ENCODE measurements at places on chromosomes 1 and 21.
A peak's percentile ranks its signal among the peaks of the same experiment; 100 is the strongest.

- no peak for DNase-seq
Observed at GRCh38 chr1:182428043-182428442, 21.9 kb upstream of the RGSL1 start.

DNA sequence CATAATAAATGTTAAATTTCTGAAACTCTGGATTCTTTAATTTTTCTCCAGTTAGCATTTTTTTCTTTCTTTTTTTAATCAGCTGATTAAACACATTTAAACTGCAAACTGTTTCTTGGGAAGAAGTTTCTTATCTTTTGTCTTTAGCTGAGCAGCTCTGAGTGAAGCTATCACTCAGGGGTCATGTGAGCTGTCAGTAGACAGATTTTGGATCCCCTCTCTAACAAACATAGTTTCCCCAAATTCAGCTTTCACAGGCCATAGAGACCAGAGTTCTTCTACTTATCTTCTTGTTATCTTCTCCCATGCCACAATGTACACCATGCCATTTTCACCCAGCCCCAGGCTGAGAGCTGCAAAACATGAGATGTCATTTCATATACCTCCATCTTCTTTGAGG, 148.9 kb downstream of the CDC42BPA start:
- DNase-seq, result no peak

- DNase-seq, result peak; percentile 52
Observed at GRCh38 chr1:95197616-95198252, 36.3 kb upstream of the RWDD3 start.

DNA sequence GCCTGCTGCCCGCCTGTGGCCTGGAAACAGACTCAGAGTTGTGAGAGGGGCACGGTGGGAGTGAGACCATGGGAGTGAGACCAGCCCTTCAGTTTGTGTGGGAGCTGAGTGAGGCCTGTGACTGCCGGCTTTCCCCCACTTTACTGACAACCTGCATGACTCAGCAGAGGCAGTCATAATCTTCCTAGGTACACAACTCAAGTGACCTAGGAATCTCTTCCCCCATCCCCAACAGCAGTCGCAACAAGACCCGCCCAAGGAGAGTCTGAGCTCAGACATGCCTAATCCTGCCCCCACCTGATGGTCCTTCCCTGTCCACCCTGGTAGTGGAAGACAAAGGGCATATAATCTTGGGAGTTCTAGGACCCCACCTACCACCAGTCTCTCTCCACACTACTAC, 44.2 kb downstream of the KLHL20 start:
- DNase-seq, result no peak

DNA sequence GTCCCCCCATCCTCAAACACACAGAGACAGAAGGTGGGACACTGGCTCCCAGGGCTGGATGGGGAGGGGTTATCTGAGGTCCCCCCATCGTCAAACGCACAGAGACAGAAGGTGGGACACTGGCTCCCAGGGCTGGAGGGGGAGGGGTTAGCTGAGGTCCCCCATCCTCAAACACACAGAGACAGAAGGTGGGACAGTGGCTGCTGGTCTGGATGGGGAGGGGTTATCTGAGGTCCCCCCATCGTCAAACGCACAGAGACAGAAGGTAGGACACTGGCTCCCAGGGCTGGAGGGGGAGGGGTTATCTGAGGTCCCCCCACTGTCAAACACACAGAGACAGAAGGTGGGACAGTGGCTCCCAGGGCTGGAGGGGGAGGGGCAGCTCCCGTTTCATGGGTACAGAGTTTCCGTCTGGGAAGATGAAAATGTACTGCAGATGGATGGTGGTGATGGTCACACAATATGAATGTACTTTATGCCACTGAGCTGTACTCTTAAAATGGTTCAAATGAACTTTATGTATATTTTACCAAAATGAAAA, 69.2 kb downstream of the SCCPDH start:
- no peak for DNase-seq

DNA sequence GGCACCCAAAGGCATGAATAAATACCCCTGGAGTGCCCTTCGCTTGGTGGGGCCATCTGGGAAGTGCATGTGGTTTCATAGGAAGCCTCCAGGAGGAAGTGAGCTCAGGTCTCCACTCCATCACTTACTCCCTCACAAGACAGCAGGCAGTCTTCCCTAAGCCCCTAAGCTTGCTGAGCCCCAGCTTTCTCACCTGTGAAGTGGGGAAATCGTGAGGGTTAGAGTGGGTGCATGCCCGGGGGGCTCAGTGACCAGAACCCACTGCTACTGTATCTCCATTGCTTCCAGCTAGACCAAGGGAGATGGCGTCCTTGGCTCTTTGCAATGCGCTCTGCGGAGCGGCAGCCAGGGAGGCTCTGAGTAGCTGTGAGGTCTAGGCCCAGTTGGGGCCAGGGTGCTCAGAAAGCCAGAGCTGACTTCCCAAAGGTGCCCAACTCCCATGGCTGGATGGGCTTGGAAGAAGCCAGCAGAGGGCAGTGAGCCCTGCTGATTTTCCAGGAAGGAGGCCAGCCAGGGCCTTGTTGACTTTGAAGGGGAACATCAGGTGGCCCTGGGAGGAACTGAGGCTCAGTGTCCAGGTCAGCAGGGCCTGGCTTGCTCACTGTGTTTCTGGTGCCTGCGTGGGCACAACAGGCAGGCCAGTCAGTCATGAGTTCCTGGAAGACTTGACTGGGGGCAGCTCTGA, 27.3 kb downstream of the CDCP2 start:
- DNase-seq, result peak; percentile 40

GRCh38 chr1:160052936-160053335, 17.0 kb downstream of the KCNJ10 start:
- DNase-seq, result no peak

GRCh38 chr1:1755852-1756251, 22.4 kb downstream of the NADK start:
- DNase-seq, result no peak

DNA sequence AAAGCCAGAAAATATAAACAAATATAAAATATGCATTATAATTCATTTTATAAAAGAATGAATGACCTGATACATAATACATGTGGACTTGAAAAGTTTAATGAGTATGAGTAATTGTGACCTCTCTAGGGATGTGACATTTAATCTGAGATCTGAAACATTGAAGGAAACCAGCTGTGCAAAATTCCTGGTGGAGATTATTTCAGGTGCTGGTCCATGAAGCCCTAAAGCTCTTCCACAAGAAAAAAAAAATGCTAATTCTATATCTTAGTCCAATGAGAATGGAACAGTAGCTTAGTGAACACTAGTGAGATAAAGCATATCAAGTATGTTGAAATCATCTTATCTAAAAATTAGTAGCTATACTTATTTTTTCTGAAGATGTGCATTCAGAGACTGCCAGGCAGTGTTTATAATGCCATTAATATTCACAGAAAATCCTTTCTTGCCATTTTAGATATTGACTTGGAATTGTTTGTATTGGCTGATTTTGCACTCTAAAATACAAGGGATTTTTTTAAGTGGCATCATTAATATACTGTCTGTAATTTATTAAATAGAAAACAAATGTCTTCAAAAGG, 1485.9 kb downstream of the PLA2G4A start:
- no peak for DNase-seq

- no peak for DNase-seq
Observed at GRCh38 chr1:46749921-46750404, 31.0 kb upstream of the EFCAB14 start.

DNA sequence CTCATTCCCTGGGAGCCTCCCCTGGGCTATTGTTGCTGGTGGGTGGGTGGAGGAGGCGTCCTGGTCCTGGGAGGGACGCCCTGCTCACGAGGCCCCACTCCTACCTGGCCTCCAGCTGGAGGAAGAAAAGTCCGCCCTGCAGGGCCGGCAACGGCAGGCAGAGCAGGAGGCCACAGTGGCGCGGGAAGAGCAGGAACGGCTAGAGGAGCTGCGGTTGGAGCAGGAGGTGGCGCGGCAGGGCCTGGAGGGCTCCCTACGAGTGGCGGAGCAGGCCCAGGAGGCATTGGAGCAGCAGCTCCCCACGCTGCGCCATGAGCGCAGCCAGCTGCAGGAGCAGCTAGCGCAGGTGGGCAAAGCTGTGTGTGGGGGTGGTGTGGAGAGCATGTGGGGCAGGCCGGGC, 24.9 kb downstream of the CROCC start:
- no peak for DNase-seq
